NCI-H2171 treated with DMSO at 0.1 percent for 48 hours (cell line): ENCODE measurements at places on chromosomes 3 and 15.

DNA sequence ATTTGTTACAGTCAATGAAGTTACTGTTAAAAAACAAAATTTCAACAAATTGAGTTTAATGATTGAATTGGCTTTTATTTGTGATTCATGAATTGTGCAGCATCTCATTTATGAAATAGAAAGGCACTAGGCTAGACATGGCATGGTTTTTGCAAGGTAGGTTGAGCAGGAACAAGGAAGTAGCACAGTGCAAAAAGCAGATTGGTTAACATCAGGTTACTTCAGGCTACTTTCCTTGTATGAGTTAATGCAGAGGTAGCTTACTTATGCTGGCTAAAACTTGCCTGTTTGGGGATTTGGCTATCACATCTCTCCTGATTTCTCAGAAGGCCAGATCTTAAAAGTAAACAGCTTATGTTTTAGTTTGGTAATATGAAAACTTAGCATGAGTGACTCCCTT lies 23.0 kb upstream of the SV2B start:
- no peak for DNase-seq

DNA sequence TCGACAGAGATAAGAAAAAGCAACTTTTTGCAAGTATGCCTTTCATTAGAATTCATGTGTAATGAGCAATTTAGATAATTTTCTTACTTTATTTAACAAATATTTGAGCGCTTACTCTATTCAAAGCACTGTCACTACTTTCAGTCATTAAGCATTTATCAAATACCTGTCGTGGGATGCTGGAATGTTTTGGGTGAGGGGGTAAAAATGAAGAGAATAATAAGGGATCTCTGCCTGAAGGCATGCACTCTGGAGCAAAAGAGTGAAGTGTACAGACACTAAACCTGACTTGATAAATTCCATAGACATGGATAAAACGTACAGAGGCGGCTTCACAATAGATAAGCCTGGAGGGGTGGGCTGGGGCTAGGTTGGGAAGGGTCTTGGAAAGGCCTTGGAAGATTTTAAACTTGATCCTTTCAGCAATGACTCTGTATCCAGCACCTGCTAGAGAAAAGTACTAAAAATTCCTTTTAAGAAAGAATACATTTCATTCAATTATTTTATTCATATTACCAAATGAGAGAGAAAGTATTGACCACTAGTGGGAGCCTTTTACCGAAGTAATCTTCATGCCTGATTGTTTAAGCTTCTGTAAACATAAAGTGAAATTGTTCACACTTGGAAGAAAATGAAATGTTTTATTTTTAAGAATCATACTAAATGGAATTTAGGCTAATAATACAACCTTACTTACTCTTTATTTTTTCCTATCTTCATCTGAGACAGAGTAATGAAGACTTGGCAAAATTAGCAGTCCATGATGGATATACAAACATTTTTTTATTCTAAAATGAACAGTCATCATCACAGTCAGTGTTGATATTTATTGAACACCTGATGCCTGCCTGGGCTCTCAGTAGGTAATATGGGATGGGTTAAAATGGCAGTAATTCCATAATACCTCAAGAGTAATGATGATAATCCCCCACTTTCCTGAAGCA lies 113.2 kb downstream of the PPP2R3A start:
- DNase-seq: peak; percentile 52

- no peak for DNase-seq
Measured at GRCh38 chr3:13143381-13144004, 70.3 kb upstream of the IQSEC1 start.

DNA sequence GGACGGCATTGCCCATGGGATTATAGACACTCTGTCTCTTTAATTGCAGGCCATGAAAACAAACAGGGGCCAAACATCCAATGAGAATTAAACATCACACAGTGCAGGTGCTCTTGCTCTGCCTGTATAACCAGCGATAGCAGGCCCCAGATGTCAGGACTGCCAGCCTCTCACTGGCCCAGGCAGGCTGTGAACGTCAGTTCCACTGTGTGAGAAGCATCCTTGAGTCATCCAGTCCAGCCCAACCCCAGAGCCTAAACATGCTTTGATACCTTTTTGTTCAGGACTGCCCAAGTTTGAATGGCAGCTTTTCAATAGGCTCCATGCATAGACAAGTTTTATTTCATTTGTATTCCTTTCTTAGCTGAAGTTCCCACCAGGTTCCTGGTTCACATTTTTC lies 189.8 kb downstream of the SLCO3A1 start:
- no peak for DNase-seq

DNA sequence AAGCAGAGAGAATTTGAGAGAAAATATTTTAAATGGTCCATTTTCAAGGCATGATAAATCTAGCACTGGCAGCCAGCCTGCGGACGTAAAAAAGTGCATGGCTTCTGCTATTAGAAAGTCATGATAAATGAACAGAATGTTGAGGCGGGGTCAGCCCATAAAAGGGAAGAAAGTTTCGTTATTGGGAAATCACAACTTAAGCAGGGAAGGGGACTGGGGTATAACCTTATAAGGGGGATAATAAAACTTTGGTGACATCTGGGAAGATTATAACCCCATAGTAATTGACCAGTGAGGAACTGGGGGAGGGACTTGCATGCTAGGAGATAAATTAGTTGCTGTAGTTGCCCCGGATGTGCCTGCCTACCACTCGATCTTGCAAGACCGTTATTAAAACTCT lies 88.4 kb upstream of the PLSCR4 start:
- no peak for DNase-seq

DNA sequence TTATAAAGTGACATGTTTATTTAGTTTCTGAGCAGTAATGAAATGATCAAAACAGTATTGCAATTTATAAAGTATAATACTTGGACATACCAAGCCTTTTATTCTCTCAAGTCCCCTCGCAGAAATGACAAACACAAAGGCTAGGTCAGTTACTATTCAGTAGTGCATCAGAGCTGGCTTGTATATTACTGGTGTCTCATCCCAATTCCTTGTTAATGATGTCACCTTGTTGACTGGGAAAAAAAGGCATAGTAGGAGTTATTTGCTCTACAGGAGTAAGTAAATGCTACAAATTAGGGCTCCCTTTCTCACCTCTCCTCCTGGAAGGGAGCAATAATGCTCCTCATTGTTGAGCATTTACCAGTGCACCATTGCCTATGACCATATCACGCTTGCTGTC lies 317.6 kb downstream of the CHL1 start:
- DNase-seq: no peak

DNA sequence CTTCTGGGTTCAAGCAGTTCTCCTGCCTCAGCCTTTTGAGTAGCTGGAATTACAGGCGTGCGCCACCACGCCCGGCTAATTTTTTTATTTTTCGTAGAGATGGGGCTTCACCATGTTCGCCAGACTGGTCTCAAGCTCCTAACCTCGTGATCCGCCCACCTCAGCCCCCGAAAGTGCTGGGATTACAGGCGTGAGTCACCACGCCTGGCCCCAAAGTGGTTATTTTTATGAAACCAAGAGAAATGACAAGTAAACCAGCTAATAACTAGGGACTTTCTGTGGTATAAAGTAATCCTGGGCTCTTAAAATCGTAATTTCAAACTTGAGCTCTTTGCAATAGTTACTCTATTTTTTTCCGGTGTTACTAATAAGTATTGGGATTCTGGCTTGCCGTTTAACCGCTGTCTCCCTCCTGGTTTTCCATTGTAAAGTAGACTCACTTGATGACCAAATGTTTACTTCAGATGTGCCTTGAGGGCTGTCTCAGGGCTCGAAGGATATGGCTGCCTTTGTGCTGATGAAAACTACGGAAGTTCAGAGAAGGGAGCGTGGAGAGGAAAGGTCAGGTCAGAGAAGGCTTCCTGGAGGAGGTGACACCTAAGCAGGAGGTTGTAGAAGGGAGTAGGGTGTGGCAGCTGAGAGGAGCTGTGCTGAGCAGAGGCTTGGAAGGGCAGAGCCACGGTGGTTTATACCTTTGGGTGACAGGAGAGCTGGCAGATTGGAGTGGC lies 4.2 kb downstream of the ZSCAN2 start:
- no peak for DNase-seq

- no peak for DNase-seq
Measured at GRCh38 chr15:101476756-101477155, 12.8 kb downstream of the PCSK6 start.

DNA sequence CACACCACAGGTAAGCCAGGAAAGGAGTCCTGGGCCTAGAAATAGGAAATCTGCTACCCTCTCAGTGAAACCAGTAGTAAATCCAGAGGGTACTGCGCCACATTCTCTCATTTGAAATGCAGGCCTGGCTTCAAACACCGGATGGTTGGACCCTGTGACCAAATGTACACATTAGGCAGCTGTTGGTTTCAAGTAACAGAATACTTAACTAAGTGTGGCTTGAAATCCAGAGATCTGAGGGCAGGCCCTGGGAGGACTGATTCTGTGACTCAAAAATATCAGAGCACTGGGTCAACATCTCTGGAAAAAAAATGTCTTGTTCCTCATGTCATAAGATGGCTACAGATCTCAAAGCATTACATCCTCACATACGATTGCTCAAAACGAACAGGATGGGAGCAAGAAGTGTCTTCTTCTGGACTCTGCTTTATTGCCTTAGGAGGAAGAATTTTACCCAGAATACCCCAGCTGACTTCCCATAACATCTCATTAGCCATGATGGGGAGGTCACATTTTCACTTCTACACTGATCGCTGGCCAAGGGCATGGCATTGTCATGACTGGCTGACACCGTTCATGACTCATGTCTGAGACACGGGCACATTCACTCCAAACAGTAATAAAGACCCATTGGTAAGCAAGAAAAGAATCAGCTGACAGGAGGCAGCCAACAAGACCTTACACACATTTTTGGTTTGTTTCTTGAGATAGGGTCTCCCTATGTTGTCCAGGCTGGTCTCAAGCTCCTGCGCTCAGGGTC lies 166.0 kb downstream of the ARRDC4 start:
- no peak for DNase-seq

DNA sequence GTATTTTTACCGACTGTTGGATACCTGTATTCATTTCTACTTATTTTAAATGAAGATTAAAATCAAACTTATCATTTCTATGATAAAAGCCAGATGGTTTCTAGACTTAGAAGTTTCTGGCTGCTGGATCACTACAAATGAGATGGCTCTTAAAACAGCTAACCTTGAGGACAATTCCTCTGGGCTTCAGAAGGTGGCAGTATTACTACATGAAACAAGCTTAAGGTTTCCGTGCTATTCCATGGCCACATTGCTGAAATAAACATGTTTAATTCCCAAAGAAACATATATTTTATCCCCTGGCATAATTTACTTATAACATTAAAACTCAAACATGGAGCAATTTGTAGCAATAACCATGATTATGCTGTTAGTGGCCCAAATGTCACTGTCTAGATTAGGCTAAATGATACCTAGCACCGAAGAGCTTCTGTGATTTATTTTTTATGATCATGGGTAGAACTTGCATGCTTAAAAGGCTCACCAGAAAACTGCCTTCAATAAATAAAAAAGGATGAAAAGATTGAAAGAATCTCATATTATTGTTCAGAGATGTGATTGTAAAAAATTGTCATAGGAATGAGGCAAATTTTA lies 204.0 kb upstream of the NANOGP8 start:
- peak; percentile 36 for DNase-seq

GRCh38 chr15:35925275-35926006 lies 379.5 kb upstream of the DPH6 start:
- DNase-seq: no peak

DNA sequence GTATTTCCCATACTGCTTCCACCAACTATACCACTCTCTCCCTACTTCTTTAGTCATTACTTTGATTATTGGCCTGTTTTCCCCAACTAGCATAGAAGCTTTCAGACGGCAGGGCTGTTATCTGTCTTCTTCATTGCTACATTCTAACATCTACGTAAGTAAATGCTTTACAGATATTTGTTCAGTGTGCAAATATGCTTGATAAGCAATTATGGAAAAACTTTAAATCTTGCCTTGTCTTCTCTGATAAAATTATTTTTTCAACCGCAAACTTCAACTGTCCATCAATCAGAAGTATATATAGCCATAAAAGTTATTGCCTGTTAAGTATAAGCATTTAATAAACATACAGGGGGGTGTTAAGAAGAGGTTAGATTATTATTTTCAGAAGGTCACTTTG lies 35.7 kb downstream of the ZDHHC23 start:
- DNase-seq: no peak

DNA sequence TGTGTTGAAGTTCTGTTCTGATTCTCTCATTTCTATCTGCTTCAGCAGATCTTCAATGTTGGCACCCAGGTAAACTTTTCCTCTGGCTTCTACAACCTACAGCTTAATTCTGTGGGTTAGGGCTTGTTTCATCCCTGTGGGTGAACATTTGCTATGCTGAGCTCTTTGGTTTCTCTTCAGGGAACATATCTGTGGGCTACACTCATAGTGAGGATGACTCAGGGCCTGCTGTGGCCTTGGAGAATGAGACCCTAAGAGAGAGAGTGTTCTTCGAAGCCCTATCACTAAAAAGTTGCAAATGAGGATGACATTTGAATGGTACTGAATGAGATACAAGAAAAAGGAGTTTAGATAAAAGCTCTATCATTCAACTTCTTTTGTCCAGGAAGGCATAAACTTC lies 346.2 kb upstream of the CBLB start:
- no peak for DNase-seq

DNA sequence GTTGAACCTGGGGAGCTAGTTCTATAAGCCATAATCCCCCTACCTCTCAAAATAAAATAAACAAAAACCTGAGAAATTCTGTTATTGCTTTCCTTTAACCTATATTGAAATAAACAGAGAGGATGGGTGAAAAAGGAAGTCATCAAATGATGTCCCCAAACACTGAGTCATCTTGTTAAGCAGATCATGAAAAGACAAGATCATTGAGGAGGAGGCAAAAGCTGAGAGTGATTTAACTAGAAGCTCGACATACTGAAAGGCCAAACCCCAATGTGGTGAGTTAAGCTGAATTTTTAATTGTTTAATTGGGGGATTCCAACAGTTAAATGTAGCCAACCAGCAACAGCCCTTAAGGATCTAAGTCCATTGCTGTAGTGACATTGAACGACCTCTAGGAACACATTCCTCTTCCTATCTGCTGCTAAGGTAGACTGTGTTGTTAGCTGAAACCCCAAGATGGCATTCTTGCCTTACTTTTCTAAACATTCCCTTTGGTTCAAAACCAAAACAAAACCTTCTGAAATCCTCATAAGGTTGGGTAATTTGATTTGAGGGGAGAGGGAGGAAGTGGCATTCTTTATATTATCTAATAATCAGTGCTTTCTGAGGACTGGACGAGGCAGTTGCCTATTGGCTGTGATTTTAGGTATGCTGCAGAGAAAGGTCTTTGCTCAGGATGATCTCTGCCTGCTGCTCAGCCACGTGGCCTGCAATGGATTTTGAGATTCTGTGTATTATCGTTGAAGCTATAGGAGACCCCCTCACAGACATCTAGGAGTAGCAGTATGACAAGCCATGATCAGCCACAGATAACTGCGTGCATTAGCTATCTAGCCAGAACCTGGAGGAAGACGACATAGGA lies 62.7 kb upstream of the BNIP2 start:
- no peak for DNase-seq

DNA sequence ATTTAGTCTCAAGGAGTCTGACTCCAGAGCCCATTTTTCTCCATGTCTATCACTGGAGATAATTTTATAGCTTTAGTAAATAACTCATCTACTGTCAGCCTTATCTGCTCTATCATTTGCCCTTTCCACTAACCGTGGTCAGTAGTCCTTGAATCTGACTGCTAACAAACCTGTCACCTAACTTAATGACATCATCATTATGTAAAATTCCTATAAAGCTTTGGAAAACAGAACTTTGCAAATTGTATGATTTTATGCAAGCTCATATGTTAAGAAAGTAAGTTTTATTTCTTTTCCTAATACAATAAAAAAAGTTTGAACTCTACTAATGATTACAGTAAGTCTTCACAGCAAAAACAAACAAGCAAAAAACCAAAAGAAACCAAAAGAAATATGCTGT lies 293.9 kb downstream of the CADM2 start:
- DNase-seq: no peak
